ENCODE measurements at places on chromosomes 16 and 17. TPM values are rescaled to one million over a fixed set of nuclear protein-coding genes. Genes with fewer than 3 reads are reported as not detected.

CLEC3A gene
- not detected for total RNA-seq

CHD9NB gene
- total RNA-seq: 0.29 TPM

NBR1 gene
- total RNA-seq: 68.6 TPM

SLC7A6OS gene
- total RNA-seq: 11.5 TPM

DRC3 gene
- total RNA-seq: under 0.01 TPM

SLC38A7 gene
- 14.7 TPM for total RNA-seq

NPIPB12 gene
- total RNA-seq: 5.5 TPM

CCL1 gene
- total RNA-seq: not detected

SLC12A4 gene
- total RNA-seq: 63.6 TPM

CCL13 gene
- total RNA-seq: not detected

ETV4 gene
- total RNA-seq: 16.8 TPM

NTHL1 gene
- 27.6 TPM for total RNA-seq

THOC6 gene
- total RNA-seq: 28.3 TPM

CSH1 gene
- not detected for total RNA-seq

KRT12 gene
- not detected for total RNA-seq

KRT36 gene
- total RNA-seq: not detected
